Thyroid gland (tissue), 4 donors: ENCODE measurements at places on chromosomes 2 and 18.

GRCh38 chr2:191521608-191522208 is 156.2 kb upstream of the NABP1 start:
- H3K36me3 ChIP-seq, result no peaks in the 10 kb centered on the region
- H3K4me1 ChIP-seq, result no peaks in the 10 kb centered on the region
- no peaks in the 10 kb centered on the region for H3K27me3 ChIP-seq
- H3K27ac ChIP-seq, result no peak overlapping the region

- H3K36me3 ChIP-seq, result no peaks in the 10 kb centered on the region
- H3K4me3 ChIP-seq, result peak overlapping the region; percentile 30
- DNase-seq, result peak; percentile 91
- H3K27me3 ChIP-seq, result no peaks in the 10 kb centered on the region
- peak overlapping the region; percentile 96 for H3K27ac ChIP-seq
- peaks cover 17% of the 10 kb centered on the region for H3K4me1 ChIP-seq
Observed at GRCh38 chr2:190648289-190649034, 421 bp upstream of the NAB1 start.

GRCh38 chr2:203469546-203469945 is 65.6 kb downstream of the RAPH1 start:
- H3K27ac ChIP-seq, result no peak overlapping the region
- H3K36me3 ChIP-seq, result no peaks in the 10 kb centered on the region
- H3K27me3 ChIP-seq, result no peaks in the 10 kb centered on the region
- peaks cover 23% of the 10 kb centered on the region for H3K4me1 ChIP-seq
- DNase-seq, result no peak
- H3K4me3 ChIP-seq, result no peak overlapping the region

- no peaks in the 10 kb centered on the region for H3K4me1 ChIP-seq
- no peak overlapping the region for H3K4me3 ChIP-seq
- H3K36me3 ChIP-seq, result no peaks in the 10 kb centered on the region
Observed at GRCh38 chr2:98685930-98686887, 44.7 kb downstream of the MGAT4A start.

GRCh38 chr2:238159071-238159539 is 335 bp downstream of the ERFE start:
- DNase-seq, result no peak
- no peaks in the 10 kb centered on the region for H3K36me3 ChIP-seq
- H3K4me3 ChIP-seq, result no peak overlapping the region
- H3K27ac ChIP-seq, result no peak overlapping the region

DNA sequence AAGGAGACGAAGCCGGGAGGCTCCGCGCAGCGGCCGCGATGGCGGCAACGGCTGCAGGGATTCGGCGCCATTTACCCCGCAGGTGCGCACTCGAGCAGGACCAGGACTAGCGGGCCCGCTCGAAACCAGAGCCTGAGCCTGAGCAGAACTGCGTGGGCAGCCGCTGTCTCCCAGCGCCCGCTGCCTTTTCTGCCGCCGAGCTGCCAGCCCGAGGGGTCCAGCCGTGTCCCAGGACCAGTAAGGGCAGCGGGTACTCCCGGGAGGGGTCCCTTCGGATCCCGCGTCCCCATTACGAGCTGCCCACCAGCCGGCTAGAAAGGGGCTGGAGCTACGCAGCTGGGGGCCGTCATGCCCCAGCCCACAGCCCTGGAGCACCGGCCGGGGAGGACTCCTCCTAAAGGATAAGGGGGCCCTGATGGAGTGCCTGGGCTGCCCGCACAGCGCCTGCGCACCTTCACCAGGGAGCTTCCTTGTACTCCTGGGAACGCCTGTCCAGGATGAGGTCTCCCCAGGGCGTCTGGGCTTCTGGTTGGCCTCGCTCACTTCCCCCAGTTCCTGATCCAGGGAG is 9.9 kb downstream of the ALPP start:
- no peak overlapping the region for H3K27ac ChIP-seq
- peaks cover 22% of the 10 kb centered on the region for H3K27me3 ChIP-seq
- peaks cover 5% of the 10 kb centered on the region for H3K4me1 ChIP-seq
- no peak overlapping the region for H3K4me3 ChIP-seq

DNA sequence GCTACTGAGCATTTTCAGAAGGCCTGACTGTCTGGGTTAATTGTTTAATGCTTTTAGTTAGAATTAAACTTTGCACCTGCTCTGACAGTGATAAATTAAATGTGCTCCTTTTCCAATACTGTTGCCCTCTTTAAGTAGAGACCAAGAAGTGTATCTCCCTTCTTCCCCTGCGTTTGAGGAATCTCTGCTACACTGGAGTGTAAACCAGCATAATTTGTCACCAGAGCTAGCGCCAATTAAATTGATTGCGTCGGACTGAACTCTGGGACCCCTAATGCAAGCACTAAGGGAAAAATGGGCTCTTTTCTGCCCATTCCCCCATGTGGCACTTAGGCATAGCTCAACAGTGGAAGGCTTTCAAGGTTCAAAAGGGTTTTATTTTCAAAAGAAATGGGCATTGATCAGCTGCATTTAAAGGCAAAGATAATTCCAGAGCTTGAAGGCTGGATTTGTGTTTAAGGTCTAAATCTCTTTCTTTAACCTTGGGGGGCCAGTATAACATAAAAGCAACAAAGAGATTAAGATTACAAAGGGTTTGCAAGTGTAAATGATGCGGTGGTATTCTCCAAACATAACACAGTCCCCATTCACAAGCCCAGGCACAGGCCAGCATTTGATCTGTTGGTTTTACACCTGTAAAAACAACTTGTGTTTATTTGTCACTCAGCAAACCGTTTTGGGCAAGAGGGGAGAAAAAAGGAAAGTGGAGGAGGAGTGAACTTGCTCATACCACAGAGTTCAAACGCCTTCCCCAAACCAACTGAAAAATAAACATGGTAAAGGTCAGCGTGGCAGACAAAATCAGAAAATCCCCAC is 427.6 kb downstream of the BCL11A start:
- no peaks in the 10 kb centered on the region for H3K36me3 ChIP-seq
- H3K27ac ChIP-seq, result no peak overlapping the region
- no peak overlapping the region for H3K4me3 ChIP-seq
- no peaks in the 10 kb centered on the region for H3K27me3 ChIP-seq

GRCh38 chr2:3001615-3002560 is 375.7 kb downstream of the EIPR1 start:
- H3K4me3 ChIP-seq, result no peak overlapping the region
- H3K27ac ChIP-seq, result no peak overlapping the region
- no peaks in the 10 kb centered on the region for H3K4me1 ChIP-seq
- peak; percentile 53 for DNase-seq

DNA sequence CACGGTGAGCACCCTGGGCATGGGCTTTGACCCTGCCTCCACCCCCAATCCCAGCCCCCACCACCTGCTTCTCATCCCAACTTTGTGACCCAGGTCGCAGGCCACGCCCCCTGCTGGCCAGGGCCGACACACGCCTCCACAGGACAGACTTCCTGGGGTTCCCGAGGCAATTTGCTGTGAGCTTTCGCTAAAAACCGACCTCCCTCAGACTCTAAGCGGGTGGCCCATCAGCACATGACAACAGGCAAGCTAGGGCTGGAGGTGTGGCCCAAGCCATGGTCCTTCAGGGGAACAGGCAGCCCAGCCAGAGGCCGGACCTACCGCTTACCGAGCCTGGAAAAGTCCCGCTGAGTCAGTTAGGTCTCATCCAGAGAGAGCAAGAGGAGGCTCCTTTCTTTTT is 31.9 kb downstream of the C1QL2 start:
- H3K4me3 ChIP-seq, result no peak overlapping the region
- H3K27me3 ChIP-seq, result no peaks in the 10 kb centered on the region
- H3K36me3 ChIP-seq, result no peaks in the 10 kb centered on the region
- no peaks in the 10 kb centered on the region for H3K4me1 ChIP-seq
- DNase-seq, result no peak

DNA sequence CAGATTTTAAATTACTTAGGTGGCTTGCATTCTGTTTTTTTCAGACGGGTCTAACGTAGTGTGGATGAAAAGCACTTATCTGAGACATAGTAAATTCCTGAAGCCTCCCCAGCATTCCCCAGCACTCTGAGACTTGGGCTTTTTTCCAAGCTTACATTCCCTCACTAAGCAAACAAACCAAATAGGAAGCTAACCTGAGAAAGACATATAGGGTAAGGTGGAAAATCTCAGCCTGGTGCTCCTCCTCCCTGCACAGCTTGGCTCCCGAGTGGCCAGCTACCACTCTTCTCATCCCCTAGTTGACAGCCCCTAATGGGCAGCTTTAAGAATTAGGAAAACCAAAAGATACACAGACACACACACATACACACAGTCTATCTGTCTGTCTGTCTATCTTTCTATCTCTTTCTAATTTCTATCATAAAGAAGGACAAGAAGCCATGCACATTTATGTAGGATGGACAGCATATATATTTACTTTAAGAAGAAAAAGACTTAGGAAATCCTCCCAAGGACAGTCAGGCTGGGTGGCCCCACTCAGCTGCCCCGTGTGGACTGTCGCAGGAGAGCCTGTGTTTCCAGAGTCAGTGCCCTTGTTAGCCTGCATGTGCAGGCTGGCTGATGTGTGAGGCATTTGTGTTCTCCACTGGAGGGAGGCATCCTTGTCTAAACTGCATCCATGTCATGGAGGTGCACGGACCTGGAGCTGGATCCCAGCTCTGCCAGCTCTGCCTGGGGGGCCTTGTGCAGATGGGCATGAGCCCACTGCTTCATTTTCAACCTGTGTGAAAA is 8.2 kb downstream of the CNNM3 start:
- peak overlapping the region; percentile 53 for H3K27ac ChIP-seq
- peaks cover 24% of the 10 kb centered on the region for H3K36me3 ChIP-seq
- H3K4me1 ChIP-seq, result peaks cover 26% of the 10 kb centered on the region
- no peak overlapping the region for H3K4me3 ChIP-seq
- H3K27me3 ChIP-seq, result no peaks in the 10 kb centered on the region
- peak; percentile 20 for DNase-seq

GRCh38 chr18:28086670-28087552 is 90.0 kb downstream of the CDH2 start:
- no peaks in the 10 kb centered on the region for H3K27me3 ChIP-seq
- H3K27ac ChIP-seq, result no peak overlapping the region
- DNase-seq, result peak; percentile 54
- H3K36me3 ChIP-seq, result no peaks in the 10 kb centered on the region

- H3K27ac ChIP-seq, result no peak overlapping the region
- H3K4me1 ChIP-seq, result no peaks in the 10 kb centered on the region
- DNase-seq, result no peak
- no peak overlapping the region for H3K4me3 ChIP-seq
Observed at GRCh38 chr2:12066986-12067385, 320.6 kb downstream of the LPIN1 start.

DNA sequence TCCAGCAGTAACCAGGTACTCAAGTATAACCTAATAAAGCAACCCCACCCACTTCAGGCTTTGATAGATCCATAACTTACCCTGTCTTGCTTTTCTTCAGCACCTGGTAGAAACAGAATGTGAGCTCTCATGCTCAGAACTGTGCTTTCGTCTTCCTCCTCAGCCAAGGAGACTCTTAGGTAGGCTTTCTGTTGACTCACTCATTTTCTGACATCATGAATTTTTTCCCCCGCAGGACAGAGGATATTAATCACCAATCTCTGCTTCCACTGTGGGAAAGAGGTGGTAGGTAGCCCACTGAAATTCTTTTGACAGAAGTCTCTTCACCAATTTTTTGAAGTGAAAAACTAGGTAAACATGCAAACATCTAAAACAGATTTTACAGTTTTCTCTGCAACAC is 241.2 kb upstream of the KCNJ3 start:
- DNase-seq, result no peak
- no peaks in the 10 kb centered on the region for H3K4me1 ChIP-seq
- no peaks in the 10 kb centered on the region for H3K36me3 ChIP-seq
- no peak overlapping the region for H3K4me3 ChIP-seq

- H3K36me3 ChIP-seq, result no peaks in the 10 kb centered on the region
- no peak overlapping the region for H3K4me3 ChIP-seq
- H3K27ac ChIP-seq, result no peak overlapping the region
- no peaks in the 10 kb centered on the region for H3K4me1 ChIP-seq
Observed at GRCh38 chr2:128654408-128654807, 335.7 kb upstream of the HS6ST1 start.

- no peaks in the 10 kb centered on the region for H3K36me3 ChIP-seq
- no peaks in the 10 kb centered on the region for H3K27me3 ChIP-seq
- peak overlapping the region; percentile 46 for H3K27ac ChIP-seq
- no peak overlapping the region for H3K4me3 ChIP-seq
- H3K4me1 ChIP-seq, result no peaks in the 10 kb centered on the region
- DNase-seq, result no peak
Observed at GRCh38 chr2:238864207-238865014, 16.5 kb downstream of the TWIST2 start.

GRCh38 chr18:74611765-74612164 is 14.1 kb downstream of the ZNF407 start:
- H3K27ac ChIP-seq, result no peak overlapping the region
- no peak for DNase-seq
- H3K36me3 ChIP-seq, result no peaks in the 10 kb centered on the region
- no peak overlapping the region for H3K4me3 ChIP-seq
- no peaks in the 10 kb centered on the region for H3K4me1 ChIP-seq

- H3K4me1 ChIP-seq, result peaks cover 44% of the 10 kb centered on the region
- peak overlapping the region; percentile 77 for H3K27ac ChIP-seq
- no peaks in the 10 kb centered on the region for H3K36me3 ChIP-seq
- no peak overlapping the region for H3K4me3 ChIP-seq
- DNase-seq, result peak; percentile 65
- no peaks in the 10 kb centered on the region for H3K27me3 ChIP-seq
Observed at GRCh38 chr2:95275601-95276243, 1.5 kb downstream of the PROM2 start.

- peaks cover 46% of the 10 kb centered on the region for H3K4me1 ChIP-seq
- no peak overlapping the region for H3K4me3 ChIP-seq
- DNase-seq, result no peak
- H3K27ac ChIP-seq, result no peak overlapping the region
Observed at GRCh38 chr2:160328811-160329527, 128.9 kb upstream of the ITGB6 start.

GRCh38 chr2:236861944-236862343 is 223.7 kb upstream of the COPS8 start:
- DNase-seq, result no peak
- no peaks in the 10 kb centered on the region for H3K27me3 ChIP-seq
- no peak overlapping the region for H3K4me3 ChIP-seq

DNA sequence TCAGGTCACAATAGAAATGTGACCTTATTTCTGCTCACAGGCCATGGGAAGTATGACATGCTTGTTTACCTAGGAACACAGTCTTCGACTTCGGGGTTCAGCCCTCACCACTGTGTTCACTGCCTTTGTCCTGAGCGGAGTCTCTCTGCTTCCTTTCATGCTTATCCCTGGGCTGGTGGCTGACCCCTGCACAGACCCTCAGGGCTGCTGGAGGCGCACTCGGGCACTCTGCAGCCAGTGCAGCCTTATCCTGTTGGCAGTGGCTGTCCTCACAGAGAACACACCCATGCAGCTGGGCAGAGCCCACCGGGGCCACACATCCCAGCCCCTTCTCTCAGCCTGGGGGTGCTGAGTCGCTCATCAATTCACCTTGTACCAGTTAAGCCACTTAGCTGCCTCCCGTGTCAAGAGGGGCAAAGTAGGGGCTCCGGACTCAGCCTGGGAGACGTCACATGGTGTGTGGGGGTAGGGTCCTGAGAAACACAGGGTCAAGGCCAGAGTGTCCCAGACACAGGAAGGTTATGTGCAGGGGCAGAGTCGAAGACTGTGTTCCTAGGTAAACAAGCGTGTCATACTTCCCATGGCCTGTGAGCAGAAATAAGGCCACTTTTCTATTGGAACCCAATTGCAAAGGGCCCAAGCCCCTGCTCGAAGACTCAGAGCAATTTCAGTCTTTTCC is 107.5 kb downstream of the FAM210A start:
- DNase-seq, result no peak
- H3K4me1 ChIP-seq, result peaks cover 19% of the 10 kb centered on the region
- H3K27me3 ChIP-seq, result no peaks in the 10 kb centered on the region

- no peaks in the 10 kb centered on the region for H3K36me3 ChIP-seq
- peak; percentile 51 for DNase-seq
- H3K27me3 ChIP-seq, result no peaks in the 10 kb centered on the region
- H3K4me3 ChIP-seq, result no peak overlapping the region
- peaks cover 7% of the 10 kb centered on the region for H3K4me1 ChIP-seq
- H3K27ac ChIP-seq, result peak overlapping the region; percentile 76
Observed at GRCh38 chr2:143717053-143717452, 587.8 kb downstream of the ARHGAP15 start.
